GM04504 (cell line): ENCODE measurements at places on chromosomes 2 and 18.

DNA sequence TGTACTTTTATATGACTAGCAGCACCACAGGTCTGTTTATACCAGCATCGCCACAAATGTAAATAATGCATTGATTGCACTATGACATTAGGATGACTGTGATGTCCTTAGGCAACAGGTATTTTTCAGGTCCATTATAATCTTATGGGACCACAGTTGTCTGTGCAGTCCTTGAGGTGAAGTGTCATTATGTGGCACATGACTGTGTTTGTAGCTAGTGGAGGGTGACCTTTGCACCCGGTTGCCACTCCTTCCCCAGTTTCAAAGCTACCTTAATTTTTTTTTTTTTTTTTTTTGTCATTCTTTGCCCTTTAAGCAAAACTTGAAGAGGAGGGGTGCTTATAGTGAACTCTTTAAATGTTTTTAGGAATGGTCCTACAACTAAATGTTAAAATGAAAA lies 386.4 kb downstream of the THSD7B start:
- no peak for DNase-seq

GRCh38 chr2:225334514-225334913 lies 65.0 kb upstream of the NYAP2 start:
- no peak for DNase-seq

DNA sequence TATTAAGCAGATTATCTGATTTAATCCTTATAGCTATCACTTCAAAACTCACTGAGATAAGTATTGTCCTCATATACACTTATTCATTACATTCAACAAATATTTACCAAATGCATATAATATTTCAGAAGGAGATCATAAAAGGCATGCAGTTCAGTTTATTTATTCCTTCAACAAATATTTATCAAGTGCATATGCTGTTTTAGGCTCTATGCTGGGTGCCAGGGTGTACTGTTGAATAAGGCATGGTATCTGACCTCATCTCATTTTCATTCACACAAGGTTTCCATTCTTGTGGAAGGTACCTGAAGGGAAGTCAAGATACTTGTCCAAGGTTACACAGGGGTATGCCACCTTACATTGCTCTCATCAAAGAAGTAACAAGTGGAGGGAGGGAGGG lies 213.0 kb downstream of the INSIG2 start:
- DNase-seq, result no peak

GRCh38 chr2:36733215-36733614 lies 36.7 kb downstream of the VIT start:
- no peak for DNase-seq

GRCh38 chr18:48023334-48024008 lies 93.0 kb upstream of the SMAD2 start:
- DNase-seq, result no peak

- DNase-seq, result no peak
These were observed 2.4 kb downstream of the DGKD start for GRCh38 chr2:233356546-233357308.

GRCh38 chr2:18924886-18925285 lies 335.5 kb upstream of the NT5C1B start:
- DNase-seq, result no peak

GRCh38 chr2:143776526-143777297 lies 647.5 kb downstream of the ARHGAP15 start:
- no peak for DNase-seq

- DNase-seq, result no peak
These were observed 574.2 kb downstream of the DCC start for GRCh38 chr18:52914148-52914547.

DNA sequence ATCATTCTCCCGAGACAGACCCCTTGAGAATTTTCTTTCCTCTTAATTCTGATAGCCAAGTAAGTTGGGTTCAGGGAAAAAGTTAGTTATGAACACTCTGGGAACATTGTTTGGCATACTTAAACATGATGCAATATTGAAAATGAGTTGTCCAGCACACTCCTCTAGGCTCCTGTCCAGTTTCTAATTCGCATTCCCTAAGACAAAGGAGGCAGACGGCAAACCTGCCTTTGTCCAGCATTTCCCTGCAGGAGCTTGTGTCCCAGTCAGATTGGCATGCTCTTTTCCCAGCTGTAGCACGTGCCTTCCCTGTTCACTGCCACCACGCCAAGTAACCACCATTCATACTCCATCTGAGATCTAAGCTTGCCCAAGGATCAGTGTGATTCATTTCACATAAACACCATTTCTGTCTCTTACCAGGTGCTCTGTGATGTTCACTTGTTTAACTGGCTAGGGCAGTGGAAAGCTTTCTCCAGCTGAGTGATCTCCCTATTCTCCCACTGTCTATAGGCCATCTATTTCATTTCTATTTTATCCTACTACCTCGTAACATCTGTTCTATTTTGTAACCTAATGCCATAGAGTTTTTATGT lies 150.0 kb upstream of the EPB41L3 start:
- DNase-seq, result no peak

DNA sequence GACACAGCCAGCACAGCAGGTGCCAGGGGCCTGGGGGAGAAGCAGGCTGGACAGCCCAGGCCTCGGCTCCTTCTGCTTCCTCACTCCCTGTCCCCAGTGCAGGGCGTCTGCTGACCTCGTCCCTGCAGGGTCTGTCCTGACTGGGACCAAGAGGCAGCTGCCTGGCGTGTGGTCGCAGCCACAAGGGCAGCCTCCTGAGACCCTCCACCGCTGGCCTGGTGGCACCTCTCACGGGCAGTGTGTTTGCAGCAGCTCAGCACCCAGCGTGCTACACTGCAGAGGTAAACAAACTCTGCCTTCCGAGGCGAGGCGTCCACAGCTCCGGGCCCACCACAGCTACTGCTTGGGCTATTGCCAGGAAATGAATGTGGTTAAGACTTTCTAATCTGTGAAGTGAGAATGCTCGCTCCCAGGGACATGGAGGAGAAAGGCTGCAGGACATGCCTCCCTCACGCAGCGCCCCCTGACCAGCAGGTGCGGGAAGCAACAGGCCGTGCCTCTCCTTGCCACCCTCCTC lies 46.1 kb upstream of the HPCAL1 start:
- DNase-seq, result no peak

DNA sequence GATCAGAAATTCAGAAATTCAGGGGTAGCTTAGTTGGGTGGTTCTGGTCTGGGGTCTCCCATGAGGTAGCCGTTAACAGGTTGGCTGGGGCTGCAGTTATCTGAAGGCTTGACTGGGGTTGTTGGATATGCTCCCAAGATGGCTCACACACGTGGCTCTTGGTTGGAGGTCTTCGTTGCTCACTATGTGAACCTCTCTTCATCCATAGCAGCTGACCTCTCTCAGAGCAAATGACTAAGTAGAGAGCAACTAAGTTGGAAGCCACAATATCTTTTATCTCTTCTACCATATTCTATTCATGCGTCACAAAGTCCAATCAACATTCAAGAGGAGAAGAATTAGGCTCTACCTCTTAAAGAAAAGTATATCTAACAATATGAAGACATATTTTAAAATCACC lies 38.7 kb upstream of the SERTAD2 start:
- DNase-seq, result no peak

DNA sequence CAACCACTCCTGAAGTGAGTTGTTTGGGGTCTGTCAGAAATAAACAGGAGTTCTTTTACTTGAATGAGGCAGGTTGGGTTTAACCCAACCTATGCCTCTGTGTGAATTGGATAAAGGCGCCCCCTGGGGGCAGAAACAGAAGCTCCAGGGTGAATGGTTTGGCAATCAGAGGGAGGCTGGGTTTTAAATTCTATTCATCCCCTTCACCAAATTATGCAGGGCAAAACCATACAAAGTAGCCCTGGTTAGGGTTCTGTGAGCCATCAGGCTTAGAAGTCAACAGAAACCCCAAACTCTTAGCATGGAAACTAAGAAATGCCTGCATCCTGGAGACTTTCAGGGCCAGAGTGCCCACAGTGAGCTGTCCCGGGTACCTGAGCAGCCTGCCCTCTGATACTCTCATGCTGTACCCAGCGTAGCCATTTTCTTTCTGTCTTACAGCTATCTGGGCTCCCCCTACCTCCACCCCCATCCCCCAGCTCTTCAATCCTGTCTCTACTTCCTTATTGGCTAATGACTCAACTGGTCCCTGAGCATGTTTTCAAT lies 241.5 kb downstream of the ICOS start:
- DNase-seq, result no peak

- no peak for DNase-seq
These were observed 89.6 kb downstream of the KYNU start for GRCh38 chr2:142967060-142967459.

- DNase-seq, result no peak
These were observed 30.2 kb downstream of the MTA3 start for GRCh38 chr2:42598656-42599055.

DNA sequence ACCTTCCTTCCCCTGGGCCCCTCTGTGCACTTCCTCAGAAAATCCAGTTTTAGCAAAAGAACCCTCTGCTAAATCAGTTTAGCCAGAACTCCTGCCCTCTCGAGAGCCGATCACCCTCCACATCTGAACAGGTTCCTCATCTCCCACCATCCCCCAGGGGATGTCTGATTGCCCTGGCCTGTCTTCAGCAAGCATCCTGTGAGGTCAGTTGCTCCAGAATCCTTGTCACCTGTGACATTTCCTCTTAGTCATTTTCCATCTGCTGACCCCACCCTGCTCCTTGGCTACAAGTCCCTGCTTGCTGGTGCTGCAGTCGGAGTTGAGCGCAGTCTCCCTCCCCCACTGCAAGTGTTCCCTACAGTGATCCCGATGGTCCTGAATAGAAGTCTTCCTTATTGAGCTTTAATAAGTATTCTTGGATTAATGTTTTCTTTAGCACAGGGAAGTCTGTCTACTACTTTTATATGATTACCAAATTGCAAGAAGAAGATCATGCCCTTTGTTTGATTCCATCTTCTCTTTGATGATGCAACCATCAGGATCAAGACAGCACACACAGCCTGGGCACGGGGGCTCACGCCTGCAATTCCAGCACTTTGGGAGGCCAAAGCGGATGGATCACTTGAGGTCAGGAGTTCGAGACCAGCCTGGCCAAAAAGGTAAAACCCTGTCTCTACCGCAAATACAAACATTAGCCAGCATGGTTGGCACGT lies 30.9 kb upstream of the UBE2F start:
- DNase-seq, result no peak

- no peak for DNase-seq
These were observed 33.9 kb downstream of the TMEM18 start for GRCh38 chr2:643334-643733.

- DNase-seq, result peak; percentile 50
These were observed 75.4 kb upstream of the TANC1 start for GRCh38 chr2:158893026-158893425.

DNA sequence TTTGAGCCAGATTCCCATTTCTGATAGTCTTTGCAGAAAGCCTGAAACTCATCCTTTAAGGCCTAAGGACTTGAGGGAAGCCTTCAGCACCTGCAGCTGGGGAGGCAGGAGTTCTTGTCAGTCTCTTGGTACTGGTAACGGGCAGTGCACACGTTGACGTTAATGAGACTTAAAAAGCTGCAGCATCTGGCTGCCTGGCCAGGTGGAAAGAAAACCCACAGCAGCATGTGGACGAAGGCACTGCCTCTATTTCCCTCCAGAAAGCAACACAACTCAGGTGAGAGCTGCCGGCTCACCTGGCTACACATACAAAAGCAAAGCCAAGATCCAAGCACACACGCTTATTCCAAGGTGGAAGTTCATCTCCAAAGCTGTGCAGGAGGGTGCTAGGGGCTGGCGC lies 178.8 kb downstream of the ANAPC1 start:
- no peak for DNase-seq

- no peak for DNase-seq
These were observed 50.8 kb upstream of the MYCN start for GRCh38 chr2:15889442-15890123.

GRCh38 chr2:28412625-28413151 lies 20.0 kb downstream of the FOSL2 start:
- DNase-seq, result no peak

GRCh38 chr2:9423922-9424272 lies 443 bp downstream of the CPSF3 start:
- no peak for DNase-seq

DNA sequence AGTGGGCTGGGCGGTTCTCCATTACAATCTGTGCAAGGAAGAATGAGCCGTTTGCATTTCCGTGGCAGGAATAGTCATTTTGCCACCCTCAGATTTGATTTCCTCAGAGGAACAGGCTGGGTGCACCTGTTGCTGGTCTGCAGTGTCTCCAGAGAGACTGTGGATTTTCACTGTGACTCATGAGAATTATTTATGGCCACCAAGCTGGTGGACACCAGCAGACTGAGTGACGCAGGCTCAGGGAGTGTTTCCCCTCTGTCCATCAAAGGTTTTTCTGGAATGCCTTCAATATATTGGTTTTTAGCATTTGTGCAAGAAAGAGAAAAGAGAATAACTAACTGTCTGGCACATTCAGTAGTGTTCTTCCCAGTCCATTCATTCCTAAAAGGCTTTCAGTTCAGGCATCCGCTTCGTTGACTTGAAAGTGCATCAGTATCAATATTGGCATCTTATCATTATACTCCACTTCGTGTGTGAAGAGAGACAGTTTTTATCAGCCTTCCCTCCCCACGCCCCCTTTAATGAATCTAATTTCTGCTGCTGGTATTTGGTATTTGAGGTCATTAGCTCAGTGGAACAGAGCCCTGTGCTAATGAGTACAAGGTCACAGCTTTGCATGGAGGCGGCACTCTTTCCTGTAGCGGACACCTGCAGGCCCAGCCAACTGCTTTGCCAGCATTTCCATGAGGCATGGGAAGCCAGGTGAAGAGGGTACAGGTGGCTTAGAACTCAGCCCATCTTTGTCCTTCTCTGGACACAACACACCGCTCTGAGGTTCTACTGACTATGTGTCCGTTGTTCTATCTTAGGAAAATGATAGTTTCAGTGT lies 39.9 kb downstream of the PRKCE start:
- DNase-seq, result no peak

- DNase-seq, result no peak
These were observed 25.4 kb upstream of the ACADL start for GRCh38 chr2:210250622-210251021.

- DNase-seq, result no peak
These were observed 391 bp upstream of the TMEM17 start for GRCh38 chr2:62506421-62506750.

GRCh38 chr2:176536439-176537133 lies 267.3 kb downstream of the MTX2 start:
- DNase-seq, result no peak

DNA sequence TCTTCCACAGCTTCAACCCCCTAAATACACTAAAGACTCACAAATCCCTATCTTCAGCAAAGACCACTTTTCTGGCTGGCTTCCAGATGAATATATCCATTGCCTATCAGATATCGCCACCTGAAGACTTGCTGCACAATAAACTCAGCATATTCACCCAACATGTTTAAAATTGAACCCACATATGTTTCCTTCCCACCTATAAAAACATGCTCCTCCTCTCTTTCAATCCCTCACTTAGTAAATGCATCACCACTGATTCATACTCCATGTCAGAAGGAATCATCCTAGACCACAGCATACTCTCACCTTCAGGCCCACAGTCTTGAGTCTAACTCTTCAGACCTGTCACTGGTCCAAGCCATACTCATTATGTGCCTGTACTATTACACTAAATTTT lies 5.3 kb downstream of the SPC25 start:
- no peak for DNase-seq

DNA sequence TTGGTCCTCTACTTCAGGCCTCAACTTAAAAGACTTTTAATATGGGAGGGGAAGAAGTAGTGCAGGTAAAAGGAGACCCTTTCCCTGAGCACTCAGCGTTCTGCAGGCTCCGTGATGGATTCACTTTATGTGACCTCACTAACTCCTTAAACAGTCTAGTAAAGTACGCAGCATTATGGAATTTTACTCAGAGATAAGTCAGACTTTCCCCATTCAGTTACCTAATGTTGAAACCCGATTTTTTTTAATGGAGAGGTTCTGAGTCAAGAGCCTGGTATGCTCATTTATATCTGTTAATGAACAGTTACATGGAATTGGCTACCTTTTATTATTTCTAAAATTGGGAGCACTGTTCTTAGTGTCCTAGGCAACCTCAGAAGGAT lies 34.1 kb downstream of the RASGRP3 start:
- no peak for DNase-seq
